Stimulated activated CD4-positive, alpha-beta T cell treated with anti-CD3 and anti-CD28 coated beads, Interleukin-2, amount 100 ng/mL, for 48 hours (primary cell): ENCODE measurements at places on chromosomes 7 and 10.

- no peak for DNase-seq
Observed at GRCh38 chr7:122457969-122458368, 153.4 kb upstream of the FEZF1 start.

- no peak for DNase-seq
Observed at GRCh38 chr7:55345292-55345691, 19.8 kb upstream of the LANCL2 start.

DNA sequence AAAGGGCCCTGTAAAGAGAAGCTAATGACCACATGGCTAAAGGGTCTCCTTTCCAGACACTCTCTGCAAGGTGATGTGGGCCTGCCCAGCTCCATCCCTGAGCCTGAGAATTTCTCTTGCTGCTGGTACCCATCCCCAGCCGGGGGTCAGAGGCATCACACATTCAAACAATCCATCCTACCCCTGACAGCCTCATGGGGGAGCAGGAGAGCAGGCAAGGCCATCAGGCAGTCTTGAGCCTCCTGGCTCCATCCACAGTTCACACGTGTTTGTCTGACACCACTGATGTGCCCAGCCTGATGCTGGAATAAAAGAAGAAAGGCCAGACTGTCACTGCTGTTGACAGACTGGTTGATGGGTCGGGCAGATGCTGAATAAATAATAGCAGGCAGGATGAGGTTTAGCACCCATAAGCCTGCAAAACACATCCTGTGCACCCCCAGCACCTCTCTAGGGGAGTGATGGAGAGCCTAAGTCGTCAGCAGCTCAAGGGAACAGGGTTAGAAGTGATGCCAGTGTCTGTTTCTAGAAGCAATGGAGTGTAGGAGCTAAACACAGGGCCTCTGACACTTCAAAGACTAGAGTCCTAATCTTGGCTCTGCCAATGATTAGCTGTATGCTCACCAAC is 43.5 kb downstream of the TLL2 start:
- DNase-seq, result peak; percentile 25

- no peak for DNase-seq
Observed at GRCh38 chr10:13823096-13823708, 236.4 kb downstream of the PRPF18 start.

- no peak for DNase-seq
Observed at GRCh38 chr10:71158902-71159301, 53.5 kb upstream of the UNC5B start.

DNA sequence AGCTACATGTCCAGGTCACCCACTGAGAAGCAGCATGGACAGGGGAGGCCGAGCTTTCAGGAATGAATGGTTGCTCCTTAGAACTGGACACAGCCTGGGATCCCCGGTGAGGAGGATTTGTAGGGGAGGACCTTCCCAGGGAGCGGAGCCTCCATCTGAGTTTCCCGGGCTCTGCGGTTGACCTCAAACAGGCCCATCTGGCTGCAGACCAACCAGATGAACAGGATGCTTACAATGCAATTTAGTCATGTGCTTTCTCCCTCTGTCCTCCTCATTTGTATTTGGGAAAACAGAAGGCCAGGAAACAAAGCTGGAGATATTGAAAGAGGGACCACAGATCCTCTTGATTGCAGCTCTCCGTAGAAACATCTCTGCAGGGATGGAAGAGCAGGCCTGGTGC is 104.8 kb downstream of the EMX2 start:
- DNase-seq, result no peak
